ENCODE measurements at places on chromosomes 1 and 21. TPM values are rescaled to one million over a fixed set of nuclear protein-coding genes. Genes with fewer than 3 reads are reported as not detected.

The ARMH1 gene
- total RNA-seq = not detected

The PDC gene
- not detected for total RNA-seq

The KMO gene
- not detected for total RNA-seq

The ESRRG gene
- total RNA-seq = 0.44 TPM

The CDK18 gene
- total RNA-seq = 9.7 TPM

The KCNE1 gene
- total RNA-seq = 0.29 TPM

The SPRR2G gene
- total RNA-seq = not detected

The HUNK gene
- total RNA-seq = not detected

The TTC34 gene
- total RNA-seq = 0.10 TPM

The TACSTD2 gene
- total RNA-seq = 51.0 TPM

All from glomerular endothelial cell (primary cell).